ENCODE measurements at places on chromosomes 2 and 18.

DNA sequence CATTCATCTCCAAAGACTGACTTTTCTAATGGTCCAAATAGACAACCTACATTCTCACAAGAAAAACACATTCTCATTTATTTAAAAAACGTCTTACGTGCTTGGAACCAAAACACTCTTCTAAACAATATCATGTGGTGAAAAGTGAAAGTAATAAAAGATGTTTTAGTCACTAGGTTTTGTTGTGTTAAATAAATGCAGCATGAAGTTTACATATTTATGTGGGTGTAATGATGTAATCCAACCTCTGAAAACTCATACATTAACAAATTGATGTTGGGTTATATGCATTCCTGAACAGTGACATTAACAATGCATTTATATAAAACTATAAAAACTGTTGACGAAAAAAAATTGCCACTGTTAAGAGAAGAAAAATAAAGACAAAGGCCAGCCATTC lies 55.1 kb upstream of the ACVR2A start:
- no peak for DNase-seq

GRCh38 chr18:48181857-48182256 lies 227.3 kb downstream of the ZBTB7C start:
- DNase-seq, result no peak

- no peak for DNase-seq
Observed at GRCh38 chr2:127626917-127627739, 18.8 kb upstream of the GPR17 start.

DNA sequence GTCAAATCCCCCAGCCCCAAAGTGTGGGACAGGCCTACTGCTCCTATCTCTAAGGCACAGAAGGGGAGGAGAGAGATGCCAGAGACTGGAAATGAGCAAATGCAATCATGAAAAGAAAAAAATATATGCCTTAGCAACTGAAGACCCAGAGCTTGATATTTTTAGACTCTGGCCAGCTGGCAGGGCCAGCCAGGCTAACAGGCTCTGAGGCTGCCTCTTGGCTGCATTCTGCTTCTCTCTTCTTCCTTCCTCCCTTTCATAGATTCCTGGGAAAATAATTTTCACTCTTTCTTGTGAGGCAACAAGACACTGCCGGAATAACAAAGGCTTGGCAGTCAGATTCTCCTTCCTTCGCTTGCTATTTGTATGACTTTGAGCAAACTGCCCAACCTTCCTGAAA lies 209.1 kb downstream of the RAD51AP2 start:
- DNase-seq, result no peak

DNA sequence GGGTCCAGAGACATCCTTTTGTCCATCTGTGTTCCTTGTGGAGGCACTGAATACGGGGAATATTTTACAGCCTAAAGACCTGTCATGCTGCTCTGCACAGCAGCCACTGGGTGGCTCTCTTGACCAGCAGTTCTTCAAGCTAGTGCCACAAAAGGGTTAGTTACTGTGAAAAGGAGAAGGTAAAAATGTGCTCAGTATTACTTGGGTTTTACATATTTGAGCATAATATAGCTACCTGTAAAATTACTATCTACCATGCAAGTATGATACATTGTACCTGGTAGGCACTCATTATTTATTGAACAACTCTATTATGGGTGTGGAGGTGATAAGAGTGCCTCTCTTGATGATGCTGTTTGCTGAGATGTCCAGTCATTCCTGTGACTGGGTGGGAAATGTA lies 23.6 kb downstream of the FZD5 start:
- peak; percentile 28 for DNase-seq

- no peak for DNase-seq
Observed at GRCh38 chr18:28178720-28179119, 1.8 kb upstream of the CDH2 start.

DNA sequence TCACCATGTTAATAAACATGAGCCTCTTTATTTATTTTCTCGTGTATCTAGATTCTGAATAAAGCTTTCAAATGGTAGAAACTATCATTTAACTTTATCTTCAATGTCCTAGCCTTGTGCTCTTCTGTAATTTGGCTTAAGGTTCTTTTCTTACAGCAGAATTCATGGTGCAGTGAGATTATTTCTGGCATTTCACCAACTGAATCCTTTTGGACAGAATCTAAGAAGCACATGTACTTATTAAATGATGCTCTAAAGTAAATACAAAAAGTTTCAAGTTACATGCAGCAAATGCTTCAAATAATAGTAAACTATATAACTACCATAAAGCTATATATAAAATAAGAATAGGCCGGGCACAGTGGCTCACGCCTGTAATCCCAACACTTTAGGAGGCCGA lies 65.9 kb downstream of the AP1S3 start:
- DNase-seq, result no peak

GRCh38 chr2:81979086-81979485 lies 1674.5 kb upstream of the LRRTM1 start:
- DNase-seq, result no peak

GRCh38 chr2:112152476-112153178 lies 14.4 kb downstream of the FBLN7 start:
- no peak for DNase-seq

- DNase-seq, result no peak
Observed at GRCh38 chr18:68466672-68467071, 248.2 kb downstream of the TMX3 start.

DNA sequence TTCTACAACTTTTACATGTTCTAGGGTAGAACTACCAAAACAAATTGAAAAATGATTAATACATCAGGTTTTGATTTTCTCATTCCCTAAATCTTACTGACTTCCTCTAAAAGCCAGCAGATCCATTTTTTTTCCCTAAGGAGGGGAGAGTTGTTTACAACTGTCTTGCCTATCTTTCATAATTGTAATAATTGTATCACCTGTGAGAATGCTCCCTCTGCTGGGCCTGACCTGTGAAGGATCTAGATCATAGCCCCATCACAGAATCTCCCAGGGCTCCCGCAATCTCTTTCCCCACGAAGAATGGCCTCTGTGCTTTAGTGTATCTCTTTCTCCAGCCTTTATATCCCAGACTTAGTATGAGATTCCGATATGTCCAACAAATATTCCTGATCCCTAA lies 9.1 kb downstream of the LOXL3 start:
- no peak for DNase-seq

- DNase-seq, result peak; percentile 62
Observed at GRCh38 chr18:23487738-23488570, 15.4 kb upstream of the RMC1 start.

GRCh38 chr18:48065601-48065995 lies 135.1 kb upstream of the SMAD2 start:
- DNase-seq, result no peak

- no peak for DNase-seq
Observed at GRCh38 chr18:24553571-24554285, 93.3 kb downstream of the HRH4 start.

DNA sequence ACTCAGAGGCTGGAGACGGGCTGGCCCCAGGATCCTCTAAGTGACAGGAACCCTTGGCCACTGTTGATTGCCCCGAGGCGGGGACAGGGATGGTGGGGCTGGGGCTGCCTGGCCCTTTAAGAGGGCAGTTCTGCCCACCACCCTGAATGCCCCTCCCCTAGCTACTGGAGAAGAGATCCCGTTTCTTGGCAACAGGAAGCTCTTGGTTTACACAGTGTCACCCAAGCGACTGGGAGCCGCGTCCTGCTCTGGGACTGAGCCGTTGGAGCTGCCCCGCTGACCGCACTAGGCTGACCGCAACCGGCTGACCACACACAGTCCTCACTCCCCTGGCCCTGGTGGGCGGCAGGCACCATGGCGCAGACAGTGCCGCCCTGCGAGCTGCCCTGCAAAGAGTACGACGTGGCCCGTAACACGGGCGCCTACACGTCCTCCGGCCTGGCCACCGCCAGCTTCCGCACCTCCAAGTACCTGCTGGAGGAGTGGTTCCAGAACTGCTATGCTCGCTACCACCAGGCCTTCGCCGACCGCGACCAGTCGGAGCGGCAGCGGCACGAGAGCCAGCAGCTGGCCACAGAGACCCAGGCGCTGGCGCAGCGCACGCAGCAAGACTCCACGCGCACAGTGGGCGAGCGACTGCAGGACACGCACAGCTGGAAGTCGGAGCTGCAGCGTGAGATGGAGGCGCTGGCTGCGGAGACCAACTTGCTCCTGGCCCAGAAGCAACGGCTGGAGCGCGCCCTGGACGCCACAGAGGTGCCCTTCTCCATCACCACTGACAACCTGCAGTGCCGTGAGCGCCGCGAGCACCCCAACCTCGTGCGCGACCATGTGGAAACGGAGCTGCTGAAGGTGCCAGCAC lies at the start of gene TEKT4:
TEKT4 (plus strand) TSS at position 205 of the 862 bp plus-strand sequence; CDS start at position 355, 150 bp downstream.
- DNase-seq, result no peak

GRCh38 chr2:168939918-168940317 lies 38.8 kb downstream of the G6PC2 start:
- DNase-seq, result no peak

DNA sequence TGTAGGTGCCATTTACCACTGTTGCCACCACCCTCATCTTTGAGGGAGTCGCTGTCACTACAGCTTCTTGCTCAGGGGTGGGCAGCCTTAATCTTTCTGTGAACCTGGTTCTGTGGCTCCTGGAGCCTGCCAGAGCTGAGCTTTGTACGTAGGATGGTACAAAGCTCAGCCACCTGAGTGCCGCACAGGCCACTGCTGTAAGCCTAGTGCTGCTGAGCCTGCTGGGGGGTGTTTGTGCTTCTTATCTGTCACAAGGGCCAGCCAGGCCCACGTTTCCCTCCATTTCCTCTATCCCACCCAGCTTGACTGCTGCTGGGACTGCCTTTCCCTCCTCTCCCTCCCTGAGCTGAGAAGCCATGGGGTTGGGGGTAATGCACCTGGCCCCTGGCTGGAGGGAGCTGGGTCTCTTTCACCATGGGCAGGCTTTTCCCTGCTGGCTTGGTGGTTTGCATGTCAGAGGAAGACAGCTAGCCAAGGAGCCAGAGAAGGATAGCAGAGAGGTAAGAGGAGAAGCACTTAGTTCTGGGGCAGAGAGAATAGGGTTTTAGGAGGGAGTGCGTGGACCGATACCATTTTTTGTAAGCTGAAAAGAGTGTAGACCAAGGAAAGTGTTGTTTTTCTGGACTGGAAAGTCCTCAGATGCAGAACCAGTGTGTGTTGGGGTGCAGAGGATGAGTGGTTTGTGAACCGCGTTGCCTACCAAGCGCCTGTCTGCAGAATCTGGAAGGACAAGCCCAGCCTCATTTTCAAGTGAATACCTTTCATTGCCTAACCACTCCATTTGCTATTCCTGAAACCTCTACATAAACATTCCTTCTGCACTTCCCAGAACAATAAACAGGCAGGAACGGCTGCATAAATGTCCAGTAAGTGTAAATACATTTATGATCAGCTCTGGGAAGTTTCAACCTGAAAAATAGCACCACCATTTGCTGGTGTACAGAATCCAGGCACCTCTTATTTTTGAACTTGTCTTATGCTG lies 45.1 kb upstream of the FHL2 start:
- no peak for DNase-seq

DNA sequence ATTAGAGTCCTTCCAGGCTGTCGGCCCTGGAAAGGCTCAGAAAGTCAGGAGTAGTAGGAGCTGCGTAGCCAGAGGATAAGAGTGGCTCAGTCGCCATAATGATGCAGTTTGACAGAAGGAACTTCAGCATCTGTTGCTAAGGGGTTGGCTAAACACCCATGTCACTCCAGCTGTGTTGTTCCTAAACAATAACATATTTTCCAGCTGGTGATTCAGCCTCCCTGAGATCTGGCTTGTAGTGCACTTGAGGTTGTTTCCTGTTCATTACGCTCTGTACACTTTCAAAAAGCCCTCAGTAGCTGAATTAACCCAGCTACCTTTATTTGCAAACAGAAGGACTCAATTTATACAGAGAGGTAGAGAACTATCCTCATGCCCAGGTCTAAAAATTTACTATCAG lies 39.7 kb upstream of the EPAS1 start:
- DNase-seq, result no peak

DNA sequence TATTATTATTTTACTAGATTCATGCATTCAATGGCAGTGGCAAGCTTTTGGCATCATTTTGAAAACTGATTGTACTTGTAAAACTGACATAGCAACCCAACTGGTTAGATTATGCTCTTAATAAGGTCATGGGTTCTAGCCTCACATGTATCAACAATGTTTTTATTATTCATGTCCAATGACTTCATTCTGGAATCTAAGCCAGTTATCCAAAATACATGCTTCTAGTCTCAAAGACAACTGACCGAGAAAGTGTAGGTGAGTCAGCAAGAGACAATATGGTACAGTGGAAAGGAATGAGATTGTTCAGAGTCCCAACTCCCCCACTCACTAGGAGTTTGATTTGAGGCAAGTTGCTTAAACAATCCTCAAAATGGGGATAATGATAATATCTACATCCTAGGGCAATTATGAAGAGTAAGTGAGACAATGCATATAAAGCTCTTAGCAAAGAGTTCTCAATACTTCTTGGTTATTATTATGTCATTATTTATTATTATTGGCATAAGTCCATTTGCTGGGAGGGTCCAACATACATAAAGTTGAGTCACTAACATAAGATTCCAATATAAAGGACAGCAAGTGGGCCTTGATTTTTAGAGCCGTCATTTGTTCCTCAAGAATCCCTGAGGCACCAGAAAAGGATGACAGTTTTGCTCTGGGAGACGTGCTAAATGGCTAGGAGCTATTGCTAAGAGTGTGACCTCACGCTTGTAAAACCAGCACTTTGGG lies 99.4 kb downstream of the NEB start:
- DNase-seq, result no peak

- no peak for DNase-seq
Observed at GRCh38 chr2:236165842-236166795, 2.1 kb downstream of the GBX2 start.

- no peak for DNase-seq
Observed at GRCh38 chr2:32242331-32242730, 22.4 kb downstream of the NLRC4 start.

- no peak for DNase-seq
Observed at GRCh38 chr18:44744161-44745121, 63.8 kb downstream of the SETBP1 start.

- DNase-seq, result no peak
Observed at GRCh38 chr18:73688851-73689711, 458.6 kb downstream of the FBXO15 start.

GRCh38 chr2:175402571-175402970 lies 221.1 kb upstream of the ATP5MC3 start:
- DNase-seq, result no peak

GRCh38 chr2:28358668-28359201 lies 33.9 kb upstream of the FOSL2 start:
- no peak for DNase-seq

DNA sequence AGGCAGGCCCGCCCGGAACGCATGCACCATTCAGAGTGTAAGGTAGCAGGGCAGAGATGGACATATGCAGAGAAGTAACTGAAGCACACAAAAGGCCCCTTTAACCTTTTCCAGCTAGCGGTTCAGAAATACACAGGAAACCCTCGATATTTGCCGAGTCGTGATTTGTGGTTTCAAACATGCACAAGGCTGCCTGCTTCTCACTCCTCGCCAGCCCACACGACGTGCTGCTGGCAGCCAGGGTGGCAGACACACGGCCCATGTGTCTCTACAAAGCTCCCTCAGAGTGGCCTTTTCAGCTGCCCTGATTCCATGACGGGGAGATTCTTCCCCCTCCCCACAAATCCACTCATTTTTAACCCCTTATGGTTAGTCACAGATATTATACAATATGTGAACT lies 23.6 kb downstream of the ZBTB7C start:
- no peak for DNase-seq

- DNase-seq, result no peak
Observed at GRCh38 chr2:182946958-182947369, 80.5 kb upstream of the FRZB start.

Measured in stimulated activated naive B cell treated with anti-CD40 and anti-IgM and Interleukin-4, amounts not matched to agents 10 μg/mL and 1 μg/mL and 100 μg/mL, for 72 hours (primary cell).